ENCODE measurements at places on chromosomes 11 and 22. TPM values are rescaled to one million over a fixed set of nuclear protein-coding genes. Genes with fewer than 3 reads are reported as not detected.

DNA sequence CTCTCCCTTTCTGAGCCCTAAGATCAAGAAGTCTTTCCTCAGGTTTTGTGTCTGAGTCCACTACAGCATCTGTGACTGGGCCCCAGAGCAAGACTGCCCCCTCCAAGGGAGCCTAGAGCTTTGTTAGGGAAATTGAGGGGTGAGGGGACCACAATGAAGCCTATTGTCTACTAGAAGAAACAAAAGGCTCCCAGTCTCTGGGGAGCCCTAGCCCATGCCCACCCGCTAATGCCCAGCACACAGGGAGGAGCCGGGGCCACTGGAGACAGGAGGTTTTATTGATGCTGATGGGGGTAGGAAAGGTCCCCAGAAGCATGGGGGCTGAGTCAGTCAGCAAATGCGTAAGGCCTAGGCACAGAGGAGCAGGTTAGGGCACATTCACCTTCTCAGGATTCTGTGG lies 14.0 kb downstream of the RHOG start:
- DNase-seq, result no peak
- H3K27ac ChIP-seq, result no peak overlapping the region
- H3K36me3 ChIP-seq, result peaks cover 53% of the 10 kb centered on the region
- H3K4me1 ChIP-seq, result peaks cover 19% of the 10 kb centered on the region
- H3K4me3 ChIP-seq, result no peak overlapping the region

GRCh38 chr11:38019072-38019775 lies 1421.2 kb upstream of the RAG2 start:
- DNase-seq, result no peak
- H3K36me3 ChIP-seq, result no peaks in the 10 kb centered on the region
- no peak overlapping the region for H3K4me3 ChIP-seq
- H3K27me3 ChIP-seq, result no peaks in the 10 kb centered on the region

DNA sequence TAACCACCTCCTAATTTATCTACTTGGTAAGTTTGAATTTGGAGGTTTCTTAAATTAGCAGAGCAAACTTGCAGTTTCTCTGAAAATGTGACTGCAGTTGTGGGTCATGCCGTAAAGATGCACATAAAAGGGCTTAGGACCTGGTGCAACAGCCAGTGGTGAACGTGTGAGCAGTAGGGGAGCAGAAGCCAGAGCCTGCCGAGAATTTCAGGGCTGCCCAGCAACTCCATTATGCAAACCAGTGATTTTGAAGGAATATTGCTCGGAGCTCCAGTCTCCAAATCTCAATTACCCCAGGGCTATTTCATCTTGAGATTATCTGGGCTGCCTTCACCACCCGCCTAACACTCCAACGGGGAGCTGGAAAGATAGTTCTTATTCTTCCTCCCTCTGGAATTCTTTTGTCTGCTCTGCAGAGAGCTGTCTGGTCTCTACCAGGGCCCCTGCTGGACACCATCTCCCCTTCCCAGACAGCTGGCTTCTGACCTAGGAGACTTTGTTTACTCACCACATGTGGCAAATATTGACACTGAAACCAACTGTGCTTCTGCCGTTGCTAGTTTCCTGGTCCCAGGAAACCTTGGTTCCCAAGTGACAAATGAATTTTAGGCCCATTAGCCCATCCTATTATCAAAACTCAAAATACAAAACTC lies 93.9 kb downstream of the DSCAML1 start:
- no peaks in the 10 kb centered on the region for H3K4me1 ChIP-seq
- DNase-seq, result no peak
- no peak overlapping the region for H3K27ac ChIP-seq
- no peak overlapping the region for H3K4me3 ChIP-seq
- H3K27me3 ChIP-seq, result no peaks in the 10 kb centered on the region

GRCh38 chr11:12182676-12183541 lies 72.5 kb downstream of the MICAL2 start:
- H3K27me3 ChIP-seq, result no peaks in the 10 kb centered on the region
- H3K36me3 ChIP-seq, result no peaks in the 10 kb centered on the region
- H3K4me3 ChIP-seq, result no peak overlapping the region
- peak; percentile 74 for DNase-seq
- peaks cover 45% of the 10 kb centered on the region for H3K4me1 ChIP-seq

- no peak overlapping the region for H3K4me3 ChIP-seq
- H3K4me1 ChIP-seq, result no peaks in the 10 kb centered on the region
- H3K27ac ChIP-seq, result no peak overlapping the region
- no peak for DNase-seq
- no peaks in the 10 kb centered on the region for H3K27me3 ChIP-seq
These were observed 1.2 kb upstream of the LMO2 start for GRCh38 chr11:33892906-33893594.

GRCh38 chr11:64566042-64566914 lies 24.7 kb upstream of the SLC22A12 start:
- peak overlapping the region; percentile 11 for H3K4me3 ChIP-seq
- DNase-seq, result no peak
- H3K27ac ChIP-seq, result no peak overlapping the region

DNA sequence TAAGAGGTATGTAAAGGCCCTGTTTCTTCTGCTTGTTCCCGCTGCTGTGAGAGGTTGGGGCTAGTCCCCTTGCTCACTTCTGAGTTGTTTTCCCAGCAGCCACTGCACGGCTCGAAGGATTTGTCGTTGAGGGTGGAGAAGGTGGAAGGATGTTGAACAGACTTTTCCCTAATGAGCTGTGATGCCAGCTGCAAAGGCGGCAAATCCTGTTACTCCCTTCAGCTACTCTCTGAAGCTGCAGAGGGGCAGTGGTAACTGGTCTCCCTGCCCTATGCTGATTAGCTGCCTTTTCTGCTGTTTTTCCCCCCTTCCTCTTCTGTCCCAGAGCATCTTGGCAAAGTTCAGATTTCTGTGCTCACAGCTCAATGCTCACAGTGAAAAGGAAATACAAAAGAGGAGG lies 90.4 kb upstream of the SLC25A18 start:
- peaks cover 5% of the 10 kb centered on the region for H3K4me1 ChIP-seq
- H3K36me3 ChIP-seq, result no peaks in the 10 kb centered on the region
- H3K4me3 ChIP-seq, result no peak overlapping the region
- DNase-seq, result no peak
- no peak overlapping the region for H3K27ac ChIP-seq

- H3K27ac ChIP-seq, result no peak overlapping the region
- H3K27me3 ChIP-seq, result no peaks in the 10 kb centered on the region
- DNase-seq, result no peak
- H3K4me1 ChIP-seq, result peaks cover 4% of the 10 kb centered on the region
- no peak overlapping the region for H3K4me3 ChIP-seq
- no peaks in the 10 kb centered on the region for H3K36me3 ChIP-seq
These were observed 398.9 kb downstream of the ETS1 start for GRCh38 chr11:128188346-128189004.

- no peaks in the 10 kb centered on the region for H3K27me3 ChIP-seq
- H3K36me3 ChIP-seq, result no peaks in the 10 kb centered on the region
- H3K4me3 ChIP-seq, result no peak overlapping the region
- no peak for DNase-seq
These were observed 363.0 kb downstream of the CNTN5 start for GRCh38 chr11:99383648-99384245.

DNA sequence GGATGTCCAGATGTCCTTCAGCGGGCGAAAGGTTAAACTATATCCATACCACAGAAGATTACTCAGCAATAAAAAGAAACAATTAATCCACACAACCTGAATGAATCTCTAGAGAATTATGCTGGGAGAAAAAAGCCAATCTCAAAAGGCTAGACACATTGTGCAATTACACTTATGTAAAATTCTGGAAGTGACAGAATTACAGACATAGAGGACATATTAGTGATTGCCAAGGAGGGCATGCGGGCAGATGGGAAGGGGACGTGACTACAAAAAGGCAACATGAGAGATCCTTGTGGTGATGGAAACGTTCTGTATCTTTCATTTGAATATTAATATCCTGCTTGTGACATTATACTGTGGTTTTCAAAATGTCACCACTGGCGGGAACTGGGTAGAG lies 103.5 kb upstream of the BMAL1 start:
- no peaks in the 10 kb centered on the region for H3K36me3 ChIP-seq
- no peaks in the 10 kb centered on the region for H3K27me3 ChIP-seq
- no peak overlapping the region for H3K4me3 ChIP-seq
- no peak overlapping the region for H3K27ac ChIP-seq
- H3K4me1 ChIP-seq, result peaks cover 5% of the 10 kb centered on the region
- no peak for DNase-seq

DNA sequence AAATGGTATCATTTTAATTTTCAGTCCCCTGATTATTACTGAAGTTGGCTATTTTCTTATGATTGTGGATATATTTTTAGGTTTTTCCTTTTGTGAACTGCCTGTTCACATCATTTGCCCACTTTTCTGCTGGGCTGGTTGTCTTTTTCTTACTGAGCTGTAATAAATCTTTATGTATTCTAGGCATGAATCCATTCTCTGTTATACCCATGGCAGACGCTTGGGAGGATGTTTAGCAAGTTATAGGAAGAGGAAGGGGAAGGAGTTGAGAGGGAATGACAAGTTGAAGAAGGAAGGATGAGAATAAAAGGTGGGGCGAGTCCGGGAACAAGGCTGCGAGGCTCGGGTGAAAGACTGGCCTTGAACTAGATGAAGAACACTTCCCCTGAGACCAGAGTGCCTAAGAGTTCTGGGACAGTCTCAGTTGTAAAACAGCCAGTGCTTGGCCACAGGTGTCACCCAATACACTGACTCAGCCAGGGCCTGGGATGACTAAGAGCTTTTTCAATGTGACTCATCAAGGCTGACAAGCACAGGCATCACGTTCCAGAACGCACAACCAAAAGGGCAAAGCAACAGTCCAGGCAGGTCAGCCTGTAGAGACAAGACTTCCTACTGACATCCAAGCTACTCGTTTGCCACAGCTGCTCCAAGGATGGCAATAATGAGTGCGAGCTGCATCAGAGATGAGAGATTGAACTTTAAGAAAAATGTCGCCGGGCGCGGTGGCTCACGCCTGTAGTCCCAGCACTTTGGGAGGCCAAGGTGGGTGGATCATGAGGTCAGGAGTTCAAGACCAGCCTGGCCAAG lies 35.2 kb downstream of the LRFN4 start:
- no peak overlapping the region for H3K4me3 ChIP-seq
- no peaks in the 10 kb centered on the region for H3K36me3 ChIP-seq
- no peak for DNase-seq
- no peaks in the 10 kb centered on the region for H3K27me3 ChIP-seq

GRCh38 chr11:114208377-114208776 lies 87.8 kb upstream of the NNMT start:
- H3K4me3 ChIP-seq, result no peak overlapping the region
- no peak overlapping the region for H3K27ac ChIP-seq
- DNase-seq, result no peak
- H3K4me1 ChIP-seq, result peaks cover 41% of the 10 kb centered on the region

- H3K27ac ChIP-seq, result peak overlapping the region; percentile 40
- no peak for DNase-seq
- peaks cover 96% of the 10 kb centered on the region for H3K36me3 ChIP-seq
- peaks cover 42% of the 10 kb centered on the region for H3K4me1 ChIP-seq
These were observed 44.2 kb downstream of the CTNND1 start for GRCh38 chr11:57805780-57806179.

DNA sequence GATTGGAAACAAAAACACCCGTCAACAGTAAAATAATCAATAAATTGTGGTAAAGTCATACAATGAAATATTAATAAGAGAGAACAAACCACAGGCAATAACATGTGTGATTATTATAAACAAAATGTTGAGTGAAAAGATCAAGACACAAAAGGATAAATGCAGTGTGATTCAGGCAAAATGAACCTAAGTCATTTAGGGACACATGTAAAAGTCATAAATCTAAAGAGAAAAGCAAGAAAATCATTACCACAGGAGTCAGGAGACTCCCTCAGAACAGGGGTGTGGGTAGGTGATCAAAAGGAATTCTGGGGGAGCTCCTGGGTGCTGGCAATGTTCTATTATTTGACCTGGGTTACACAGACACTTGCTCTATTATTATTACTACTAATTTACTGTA lies 47.9 kb upstream of the PPP2R1B start:
- peaks cover 28% of the 10 kb centered on the region for H3K4me1 ChIP-seq
- no peaks in the 10 kb centered on the region for H3K27me3 ChIP-seq
- H3K36me3 ChIP-seq, result no peaks in the 10 kb centered on the region
- no peak overlapping the region for H3K4me3 ChIP-seq
- DNase-seq, result no peak
- peak overlapping the region; percentile 33 for H3K27ac ChIP-seq

DNA sequence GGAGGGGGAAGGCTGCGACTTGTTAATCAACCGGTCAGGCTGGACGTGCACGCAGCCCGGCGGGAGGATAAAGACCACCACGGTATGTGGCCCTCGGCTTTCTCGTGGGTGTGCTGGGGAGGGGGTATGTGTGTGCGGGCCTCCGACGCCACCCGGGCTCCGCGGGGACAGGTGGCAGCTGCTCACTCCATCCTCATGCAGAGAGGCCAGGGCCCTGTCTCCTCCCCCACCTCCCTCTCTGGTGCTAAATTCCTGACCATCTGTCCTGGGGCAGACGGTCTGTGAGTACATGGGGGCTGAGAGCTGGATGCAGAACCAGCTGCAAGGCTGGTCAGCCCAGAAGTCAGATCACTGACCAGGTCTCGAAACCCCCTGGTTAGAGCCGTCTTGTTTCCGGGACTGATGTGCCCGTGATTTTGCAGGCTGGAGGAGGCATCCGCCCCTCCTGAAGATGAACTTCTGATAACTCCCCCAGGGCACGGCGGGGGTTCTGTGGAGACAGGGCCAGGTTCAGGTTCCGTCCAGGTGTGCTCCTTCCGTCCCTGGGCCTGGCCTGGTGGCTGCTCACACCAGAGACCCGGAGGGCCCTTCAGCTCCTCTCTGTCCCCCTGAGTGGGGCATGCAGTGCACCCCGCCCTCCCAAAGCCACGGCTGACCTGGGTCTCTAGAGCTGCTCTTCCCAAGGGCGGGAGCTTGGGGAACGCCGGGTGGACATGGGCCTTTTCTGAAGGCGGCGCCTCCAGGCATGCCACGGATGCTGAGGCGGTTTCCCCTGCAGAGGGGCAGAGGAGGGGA lies 1119.7 kb downstream of the BRD1 start:
- DNase-seq, result no peak
- no peaks in the 10 kb centered on the region for H3K27me3 ChIP-seq
- H3K27ac ChIP-seq, result no peak overlapping the region
- H3K36me3 ChIP-seq, result no peaks in the 10 kb centered on the region
- H3K4me1 ChIP-seq, result no peaks in the 10 kb centered on the region
- H3K4me3 ChIP-seq, result no peak overlapping the region

GRCh38 chr22:50317178-50317577 lies 9.6 kb downstream of the DENND6B start:
- no peak overlapping the region for H3K4me3 ChIP-seq
- H3K27ac ChIP-seq, result no peak overlapping the region
- H3K36me3 ChIP-seq, result no peaks in the 10 kb centered on the region
- H3K4me1 ChIP-seq, result peaks cover 4% of the 10 kb centered on the region
- no peaks in the 10 kb centered on the region for H3K27me3 ChIP-seq

GRCh38 chr11:9259981-9260837 lies 4.9 kb downstream of the DENND5A start:
- H3K4me1 ChIP-seq, result no peaks in the 10 kb centered on the region
- H3K4me3 ChIP-seq, result no peak overlapping the region
- H3K36me3 ChIP-seq, result no peaks in the 10 kb centered on the region
- no peak for DNase-seq
- no peaks in the 10 kb centered on the region for H3K27me3 ChIP-seq

The PGM2L1 gene
- 0.91 TPM for total RNA-seq

The KCNJ5 gene
- total RNA-seq, result 3.4 TPM

The MAPK8IP2 gene
- 0.51 TPM for total RNA-seq

The OR51E2 gene
- not detected for total RNA-seq

The GLYATL1 gene
- total RNA-seq, result not detected

The BTBD18 gene
- not detected for total RNA-seq

The ARHGAP42 gene
- 11.2 TPM for total RNA-seq

The OR52I1 gene
- not detected for total RNA-seq

The HORMAD2 gene
- total RNA-seq, result not detected

The ARHGEF12 gene
- total RNA-seq, result 140 TPM

The SCUBE1 gene
- 0.13 TPM for total RNA-seq

The USP28 gene
- 131 TPM for total RNA-seq

The PRCP gene
- 36.2 TPM for total RNA-seq

The CNTN5 gene
- 0.16 TPM for total RNA-seq

The SCT gene
- total RNA-seq, result not detected

All from heart right ventricle (tissue), 16 donors.